Bronchial epithelial cell (primary cell): ENCODE measurements at places on chromosomes 16 and 17. TPM values are rescaled to one million over a fixed set of nuclear protein-coding genes. Genes with fewer than 3 reads are reported as not detected.

GRCh38 chr17:82568997-82569393 lies 49.5 kb downstream of the FOXK2 start:
- no peak for DNase-seq

DNA sequence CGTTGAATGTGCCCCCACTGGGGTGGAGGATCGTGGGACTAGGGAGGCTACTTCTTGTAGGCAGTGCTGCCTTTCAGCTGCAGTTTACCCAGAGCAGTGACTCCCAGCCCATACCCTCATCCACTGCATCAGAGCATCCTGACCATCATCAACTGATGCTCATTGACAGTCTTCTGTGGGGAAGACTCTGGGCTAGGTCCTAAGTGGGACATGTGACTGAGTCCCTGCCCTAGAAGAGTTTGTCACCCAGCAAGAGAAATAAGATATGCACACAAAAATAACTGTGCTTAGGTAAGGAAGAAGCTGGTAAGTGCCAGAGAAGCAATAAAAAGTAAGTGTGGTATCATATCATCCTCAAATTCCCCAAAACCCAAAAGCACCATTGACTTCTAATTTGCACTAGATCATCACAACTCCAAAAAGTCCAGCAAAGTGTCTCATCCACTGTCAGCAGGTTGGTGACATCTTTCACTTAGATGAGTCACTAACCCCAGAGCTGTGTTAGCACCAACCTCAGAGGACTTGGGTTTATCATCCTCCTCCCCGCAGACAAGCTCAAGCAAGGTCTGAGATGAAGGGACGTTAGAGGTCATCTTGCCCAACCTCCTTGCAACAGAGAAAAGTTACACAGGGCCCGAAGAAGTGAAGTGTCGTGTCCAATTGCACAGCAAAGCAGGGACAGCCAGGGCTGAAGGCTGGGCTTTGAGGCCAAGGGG lies 99.0 kb downstream of the CCDC182 start:
- peak; percentile 6 for DNase-seq

DNA sequence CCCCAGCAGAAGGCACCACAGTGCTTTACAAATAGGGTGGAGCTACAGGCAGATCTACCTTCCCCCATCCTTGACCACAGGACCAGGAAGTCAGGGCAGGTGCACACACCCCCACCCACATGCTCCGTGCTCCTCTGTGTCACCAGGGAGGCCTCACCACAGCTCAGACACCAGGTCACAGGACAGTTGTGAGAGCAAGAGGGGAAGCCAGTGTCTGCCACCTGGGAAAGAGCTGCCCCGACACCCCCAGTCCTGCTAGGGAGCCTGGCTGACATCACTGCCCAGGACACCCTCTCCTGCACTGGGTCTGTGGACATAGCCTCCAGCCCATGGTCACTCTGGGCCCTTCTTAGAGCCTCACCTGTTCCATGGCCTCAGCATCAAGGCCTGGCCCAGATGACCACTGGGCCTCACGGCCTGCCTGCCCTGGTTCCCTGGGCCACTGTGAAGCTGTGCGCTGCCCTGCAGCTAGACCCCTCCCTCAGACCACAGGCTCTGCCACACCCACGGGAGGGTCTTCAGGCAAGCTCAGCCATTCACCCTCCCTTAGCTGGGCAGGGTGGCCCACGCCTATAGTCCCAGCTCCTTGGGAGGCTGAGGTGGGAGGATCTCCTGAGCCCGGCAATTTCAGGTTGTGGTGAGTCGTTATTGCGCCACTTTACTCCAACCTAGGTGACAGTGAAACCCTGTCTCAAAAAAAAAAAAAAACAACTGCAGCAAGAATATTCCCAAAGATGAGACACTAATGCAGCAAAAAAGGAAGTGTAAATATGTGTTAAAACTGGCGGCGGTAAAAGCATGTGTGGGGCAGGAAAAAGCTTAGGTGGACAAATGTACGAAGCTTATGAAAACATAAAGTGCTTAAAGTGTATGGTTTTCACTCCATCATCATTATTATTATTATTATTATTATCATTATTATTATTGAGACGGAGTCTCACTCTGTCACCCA lies 14.2 kb downstream of the POLR3K start:
- peak; percentile 69 for DNase-seq

- DNase-seq = no peak
These were observed 3.6 kb downstream of the BORCS6 start for GRCh38 chr17:8186446-8186786.

DNA sequence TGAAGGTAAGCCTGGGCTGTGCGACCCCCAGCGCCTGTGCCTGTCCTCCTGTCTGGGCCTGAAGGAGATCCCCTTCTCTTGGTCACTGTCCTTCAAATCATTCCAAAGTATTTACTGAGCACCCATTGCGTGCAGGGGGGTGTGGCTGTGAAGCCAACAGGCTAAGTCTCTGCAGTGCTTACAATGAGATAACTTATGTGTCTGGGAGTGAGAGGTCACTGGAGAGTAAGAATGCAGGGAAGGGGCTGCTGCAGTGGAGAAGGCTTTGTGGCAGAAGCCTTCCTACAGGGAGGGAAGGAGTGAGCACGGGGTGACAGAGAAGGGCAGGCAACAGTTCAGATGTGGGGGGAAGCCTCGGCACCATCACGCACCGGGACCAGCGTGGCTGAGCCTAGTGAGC lies 11.2 kb upstream of the SMIM5 start:
- DNase-seq = no peak

- DNase-seq = no peak
These were observed 278.9 kb upstream of the KCNJ16 start for GRCh38 chr17:69796078-69796477.

- DNase-seq = no peak
These were observed 1.0 kb upstream of the SIRT7 start for GRCh38 chr17:81918832-81919545.

- DNase-seq = no peak
These were observed 4.8 kb downstream of the MLYCD start for GRCh38 chr16:83903751-83904150.

DNA sequence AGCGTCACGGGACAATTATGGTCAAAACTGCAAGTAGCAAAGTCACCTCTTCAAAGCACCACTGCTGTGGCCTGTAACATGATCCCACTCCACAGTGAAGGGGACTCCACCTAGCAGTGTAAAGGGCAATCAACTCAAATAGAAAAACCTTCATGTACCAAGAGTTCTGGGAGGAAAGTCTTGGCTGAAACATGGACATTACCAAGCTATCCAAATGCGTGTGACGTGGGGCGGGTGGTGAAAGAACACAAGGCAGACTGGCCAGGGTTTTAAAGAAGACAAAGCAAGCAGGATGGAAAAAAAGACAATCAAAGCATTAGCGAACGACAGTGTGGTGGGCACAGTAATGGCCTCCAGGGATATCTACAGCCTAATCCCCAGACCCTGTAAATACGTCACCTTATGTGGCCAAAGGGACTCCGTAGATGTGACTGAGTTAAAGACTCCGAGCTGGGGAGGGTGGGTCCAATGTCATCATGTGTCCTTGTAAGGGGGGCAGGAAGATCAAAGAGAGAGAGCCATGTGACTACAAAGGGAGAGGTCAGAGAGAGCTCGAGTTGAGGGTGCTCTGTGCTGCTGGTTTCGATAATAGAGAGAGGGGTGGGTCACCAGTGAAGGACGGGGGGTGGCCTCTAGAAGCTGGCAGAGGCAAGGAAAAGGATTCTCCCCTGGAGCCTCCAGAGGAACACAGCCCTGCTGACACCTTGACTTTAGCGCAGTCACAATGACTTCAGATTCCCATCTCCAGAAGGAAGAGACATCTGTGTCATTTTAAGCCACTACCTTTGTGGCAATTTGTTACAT lies 6.0 kb downstream of the HSDL1 start:
- no peak for DNase-seq

PIK3R6 gene
- not detected in 2 replicates for total RNA-seq

MYO15B gene
- 1.6 and 3.6 TPM in 2 replicates for total RNA-seq

DNA sequence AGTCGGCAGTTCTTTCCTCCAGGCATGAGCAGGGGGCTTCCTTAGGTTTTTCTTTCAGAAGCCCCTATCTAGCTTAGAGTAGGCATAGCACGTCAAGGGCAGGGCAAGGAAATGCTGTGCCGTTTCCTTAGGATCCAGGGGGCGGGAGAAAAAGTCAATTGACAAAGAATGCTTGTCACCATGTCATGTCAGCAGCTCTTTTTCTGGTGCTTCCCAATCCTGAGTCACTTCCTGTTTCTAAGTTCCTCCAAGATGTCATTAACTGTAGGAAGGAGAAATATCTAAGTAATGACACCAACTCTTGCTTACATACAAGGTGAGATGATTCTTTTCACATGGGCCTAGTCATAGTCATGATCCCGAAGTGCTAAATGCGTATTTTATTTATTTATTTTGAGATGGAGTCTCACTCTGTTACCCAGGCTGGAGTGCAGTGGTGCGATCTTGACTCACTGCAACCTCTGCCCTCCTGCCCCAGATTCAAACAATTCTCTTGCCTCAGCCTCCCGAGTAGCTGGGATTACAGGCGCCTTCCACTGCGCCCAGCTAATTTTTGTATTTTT lies 35.2 kb downstream of the GJC1 start:
- peak; percentile 89 for DNase-seq

GRCh38 chr16:69941251-69942098 lies 9.7 kb upstream of the CLEC18A start:
- DNase-seq = no peak

DNA sequence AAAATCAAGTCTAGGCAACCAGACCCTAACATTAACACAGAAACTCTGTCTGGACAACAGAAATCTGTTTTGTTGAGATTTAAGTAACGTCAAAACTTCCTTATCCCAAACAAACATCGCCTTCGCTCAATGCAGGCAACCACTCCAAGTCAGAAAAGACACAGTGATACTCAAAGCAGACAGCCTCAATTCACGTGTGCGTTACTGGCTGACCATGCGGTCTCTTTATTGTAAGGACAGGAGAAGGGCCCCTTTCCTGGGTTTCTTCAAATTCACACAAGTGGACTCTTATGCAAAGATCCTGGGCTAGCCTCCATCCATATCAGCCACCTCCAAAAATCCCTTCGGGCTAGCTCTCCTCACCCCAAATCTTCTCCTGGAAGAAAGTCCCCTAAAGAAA lies 467.7 kb downstream of the SOX9 start:
- DNase-seq = no peak

DNA sequence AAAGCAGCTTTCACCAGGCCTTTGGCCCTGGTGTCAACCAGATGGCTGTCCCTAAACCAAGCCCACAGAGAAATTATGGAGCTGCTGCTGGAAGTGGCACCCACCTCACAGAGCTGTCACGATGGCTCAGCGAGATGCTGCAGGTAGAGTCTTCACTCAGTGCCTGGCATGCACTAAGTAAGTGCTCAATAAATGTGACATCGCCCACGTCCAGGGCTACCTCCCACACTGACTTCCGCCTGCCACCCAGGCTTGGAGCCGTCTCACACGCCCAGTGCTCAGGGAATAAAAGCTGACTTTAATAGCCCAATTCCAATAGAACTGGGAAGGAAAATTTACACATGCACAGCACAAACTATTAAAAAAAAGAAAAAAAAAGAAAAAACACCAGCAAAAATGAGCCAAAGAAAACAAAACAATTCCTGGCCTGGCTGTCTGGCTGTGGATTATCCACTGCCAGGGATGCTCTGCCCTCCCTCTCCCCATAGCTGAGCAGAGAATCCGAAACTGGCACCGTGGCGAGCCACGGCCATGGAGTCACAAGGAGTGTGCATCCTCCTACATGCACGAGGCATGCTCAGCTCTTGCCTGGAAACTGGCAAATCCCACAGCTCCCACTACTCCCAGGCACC lies 68.9 kb downstream of the ZNF423 start:
- no peak for DNase-seq

- DNase-seq = no peak
These were observed 73.8 kb downstream of the XYLT1 start for GRCh38 chr16:17396762-17397498.

- DNase-seq = no peak
These were observed 5.9 kb upstream of the EPX start for GRCh38 chr17:58186591-58186990.

DNA sequence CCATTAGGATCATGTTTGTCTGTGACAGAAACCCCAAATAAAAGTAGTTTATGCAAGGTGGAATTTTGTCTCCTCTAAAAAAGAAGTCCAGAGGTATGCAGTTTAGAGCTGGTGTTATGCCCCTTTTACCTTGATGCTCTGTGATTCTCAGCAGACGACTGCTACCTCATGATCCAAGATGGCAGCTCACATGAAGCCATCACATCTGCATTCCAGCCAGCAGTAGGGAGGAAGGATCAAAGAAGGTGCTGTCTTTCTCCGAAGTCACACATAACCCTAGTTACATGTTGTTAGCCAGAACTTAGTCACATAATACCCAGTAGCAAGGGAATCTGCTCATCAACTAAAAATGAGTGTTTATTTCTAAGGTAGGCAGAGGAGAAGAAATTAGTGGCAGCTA lies 135.7 kb upstream of the HS3ST2 start:
- DNase-seq = no peak

GRCh38 chr16:54309341-54309740 lies 22.8 kb upstream of the IRX3 start:
- no peak for DNase-seq

DNA sequence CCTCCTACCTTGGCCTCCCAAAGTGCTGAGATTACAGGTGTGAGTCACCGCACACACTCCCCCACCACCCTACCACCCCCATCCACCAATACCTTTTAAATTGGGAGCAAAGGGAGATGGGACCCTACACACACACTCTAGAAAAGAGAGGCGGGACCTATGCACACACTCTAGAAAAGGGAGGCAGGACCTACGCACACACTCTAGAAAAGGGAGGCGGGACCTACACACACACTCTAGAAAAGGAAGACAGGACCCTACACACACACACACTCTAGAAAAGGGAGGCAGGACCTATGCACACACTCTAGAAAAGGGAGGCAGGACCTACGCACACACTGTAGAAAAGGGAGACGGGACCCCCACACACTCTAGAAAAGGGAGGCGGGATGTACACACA lies 18.9 kb downstream of the TPSD1 start:
- DNase-seq = no peak

DNA sequence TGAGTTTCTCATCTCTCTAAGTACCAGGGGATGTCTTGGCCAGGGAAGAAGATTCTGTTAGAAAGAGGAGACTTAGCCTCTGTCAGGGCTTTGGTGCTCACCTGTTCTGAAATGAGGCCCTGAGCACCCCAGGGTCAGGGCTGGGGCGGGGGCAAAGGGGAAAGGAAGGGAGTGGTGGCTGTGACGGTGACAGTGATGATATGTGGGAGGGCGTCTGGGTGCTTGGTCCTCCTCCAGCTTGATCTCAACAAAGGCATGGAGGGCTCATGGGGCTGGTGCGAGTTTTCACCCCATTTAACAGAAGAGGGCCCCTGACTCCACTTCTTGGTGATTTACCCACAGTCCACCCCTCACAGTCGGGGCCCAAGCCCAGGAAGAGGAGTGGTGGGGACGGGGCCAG lies 15.1 kb downstream of the SOX8 start:
- no peak for DNase-seq
